AG09309 (cell line): ENCODE measurements at places on chromosomes 2 and 18.
A peak's percentile ranks its signal among the peaks of the same experiment; 100 is the strongest.

- peak; percentile 18 for DNase-seq
These were observed 65.5 kb upstream of the HK2 start for GRCh38 chr2:74768401-74768914.

GRCh38 chr18:74334242-74334893, 18.7 kb downstream of the C18orf63 start:
- DNase-seq = no peak

GRCh38 chr2:224883700-224884099, 158.6 kb downstream of the DOCK10 start:
- no peak for DNase-seq

- no peak for DNase-seq
These were observed 161.5 kb upstream of the KCNJ3 start for GRCh38 chr2:154537024-154537423.

DNA sequence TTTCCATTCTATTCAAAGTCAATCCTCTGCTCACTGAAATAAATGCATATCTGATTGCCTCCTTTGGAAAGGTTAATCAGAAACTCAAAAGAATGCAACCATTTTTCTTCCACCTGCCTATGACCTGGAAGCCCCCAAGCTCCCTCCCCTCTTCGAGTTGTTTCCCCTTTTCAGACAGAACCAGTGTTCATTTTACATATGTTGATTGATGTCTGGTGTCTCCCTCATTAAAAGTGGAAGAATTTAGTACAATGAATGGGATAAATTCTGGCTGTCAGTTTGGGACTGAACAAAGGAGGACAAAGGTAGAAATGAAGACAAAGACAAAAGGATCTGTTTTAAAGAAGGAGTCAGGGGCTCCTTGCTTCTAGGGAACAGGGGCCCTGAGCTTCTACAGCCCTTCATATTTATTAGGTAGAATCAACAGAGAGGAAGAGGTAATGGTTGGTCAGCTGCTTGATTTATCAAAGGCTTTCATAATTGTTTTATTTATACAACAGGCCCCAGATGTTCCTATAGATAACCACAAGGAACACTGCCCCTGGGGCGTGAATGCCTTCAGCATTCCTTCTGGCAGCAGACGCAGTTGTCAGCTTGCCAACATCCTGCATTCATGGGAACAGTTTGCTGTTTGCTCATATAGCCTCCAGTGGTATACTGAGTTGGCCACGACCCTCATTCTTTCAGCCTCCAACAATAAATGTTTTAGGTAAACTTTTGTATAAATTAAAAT, 949.8 kb upstream of the LRATD1 start:
- no peak for DNase-seq

DNA sequence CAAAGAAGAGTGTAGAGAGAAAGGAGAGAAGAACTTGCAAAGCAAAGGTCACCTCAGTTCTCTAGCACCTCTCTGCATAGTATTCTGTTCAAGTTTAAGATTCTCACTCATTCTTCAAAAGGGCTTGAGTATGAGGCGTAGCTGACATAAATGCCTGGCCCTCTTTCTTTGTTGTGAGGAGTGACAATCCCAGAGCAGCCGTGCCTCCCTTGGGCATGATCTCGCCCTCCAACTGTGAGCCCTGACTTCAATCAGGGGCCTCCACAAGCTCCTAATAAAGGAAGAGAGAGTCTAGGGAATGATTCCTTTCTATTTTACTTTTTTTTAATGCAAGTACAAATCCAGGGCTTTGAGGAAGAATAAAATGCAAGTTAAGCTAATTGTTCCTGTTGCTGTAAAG, 402.7 kb downstream of the LRP1B start:
- no peak for DNase-seq

DNA sequence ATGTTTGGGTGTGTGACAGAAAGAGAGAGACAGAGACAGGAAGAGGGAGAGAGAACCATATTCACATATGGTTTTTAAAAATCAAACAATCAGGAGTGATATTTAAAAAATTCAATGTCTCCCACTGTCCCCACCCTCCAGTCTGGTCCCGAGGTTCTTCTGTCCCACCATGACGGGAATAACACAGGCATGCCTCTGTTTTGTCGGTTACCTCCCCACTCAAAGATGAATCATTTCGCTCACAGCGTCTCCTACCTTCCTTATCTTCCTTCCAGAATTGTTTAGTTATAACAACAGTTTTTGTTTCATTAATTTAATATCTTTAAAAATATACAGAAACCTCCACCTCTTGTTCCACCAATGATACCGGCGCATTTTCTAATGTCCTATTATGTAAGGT, 113.0 kb downstream of the KCNF1 start:
- no peak for DNase-seq

DNA sequence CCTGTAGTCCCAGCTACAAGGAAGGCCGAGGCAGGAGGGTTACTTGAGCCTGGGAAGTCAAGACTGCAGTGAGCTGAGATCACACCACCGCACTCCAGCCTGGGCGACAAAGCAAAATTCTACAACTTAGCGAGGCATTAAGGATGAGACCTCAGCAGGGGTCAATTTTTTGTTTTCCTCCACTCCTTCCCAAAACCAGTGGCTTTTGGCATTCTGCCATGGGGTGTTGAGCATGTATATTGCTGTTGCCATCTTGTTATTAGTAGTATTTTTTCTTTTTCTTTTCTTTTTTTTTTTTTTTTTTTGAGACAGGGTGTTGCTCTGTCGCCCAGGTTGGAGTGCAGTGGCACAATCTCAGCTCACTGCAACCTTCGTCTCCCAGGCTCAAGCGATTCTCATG, 8.9 kb upstream of the GIGYF2 start:
- no peak for DNase-seq

DNA sequence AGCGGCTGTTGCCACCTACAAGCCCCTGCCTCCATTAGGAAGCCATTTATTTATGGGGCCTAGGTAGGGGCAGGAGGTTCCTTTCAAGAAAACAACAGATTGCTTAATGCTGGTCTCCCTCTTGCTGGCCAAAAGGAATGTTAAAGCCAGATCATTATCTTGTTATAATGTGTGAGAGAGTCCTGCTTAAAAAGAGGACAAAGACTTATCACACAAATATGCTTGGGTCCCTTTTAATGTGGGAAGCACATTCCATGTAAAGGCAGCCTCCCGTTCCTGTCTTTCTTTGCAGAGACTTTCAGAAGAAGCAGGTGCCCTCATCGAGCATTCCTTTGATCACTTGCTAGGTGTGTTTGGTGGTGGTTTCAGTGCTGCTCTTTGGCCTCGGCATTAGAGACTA, 76.4 kb downstream of the AGAP1 start:
- no peak for DNase-seq

- DNase-seq = no peak
These were observed 68.1 kb upstream of the SPTBN1 start for GRCh38 chr2:54388076-54388475.

DNA sequence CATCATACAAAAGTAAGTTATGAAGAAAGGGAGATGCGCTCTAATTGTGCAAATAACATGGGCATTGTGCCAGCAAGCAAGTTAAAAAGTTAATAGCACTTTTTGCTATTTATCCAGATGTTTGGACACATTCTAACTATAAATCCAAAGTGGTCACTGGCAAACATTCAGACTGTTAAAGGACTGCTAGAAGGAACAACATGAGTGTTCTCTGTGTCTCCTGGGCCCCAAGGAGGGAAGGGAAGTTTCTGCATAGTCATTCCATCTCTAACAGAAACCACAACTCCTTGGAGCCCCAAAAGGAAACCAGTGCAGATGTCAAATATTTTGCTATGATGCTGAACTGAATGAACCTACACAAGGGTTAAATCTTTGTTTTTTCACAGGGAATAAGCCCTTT, 213.3 kb upstream of the HNRNPA3 start:
- DNase-seq = no peak

DNA sequence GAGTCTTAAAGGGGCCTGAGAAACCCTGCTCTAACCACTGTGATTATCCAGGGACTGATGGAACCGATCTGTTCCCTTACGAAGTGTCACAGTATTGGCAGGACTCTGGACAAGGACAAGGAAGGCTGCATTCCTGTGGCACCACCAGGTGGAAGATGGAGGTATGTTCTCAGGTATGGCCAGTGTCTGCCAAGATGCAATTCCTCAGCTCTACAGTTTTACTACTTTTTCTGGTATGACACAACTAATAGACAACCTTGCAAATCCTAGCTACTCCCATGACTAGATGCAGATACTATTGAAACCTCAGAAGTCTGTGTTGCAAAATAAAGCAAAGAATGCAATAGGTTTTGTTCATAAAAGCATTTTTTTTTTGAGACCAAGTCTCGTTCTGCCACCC, 14.6 kb downstream of the RAB31 start:
- no peak for DNase-seq

DNA sequence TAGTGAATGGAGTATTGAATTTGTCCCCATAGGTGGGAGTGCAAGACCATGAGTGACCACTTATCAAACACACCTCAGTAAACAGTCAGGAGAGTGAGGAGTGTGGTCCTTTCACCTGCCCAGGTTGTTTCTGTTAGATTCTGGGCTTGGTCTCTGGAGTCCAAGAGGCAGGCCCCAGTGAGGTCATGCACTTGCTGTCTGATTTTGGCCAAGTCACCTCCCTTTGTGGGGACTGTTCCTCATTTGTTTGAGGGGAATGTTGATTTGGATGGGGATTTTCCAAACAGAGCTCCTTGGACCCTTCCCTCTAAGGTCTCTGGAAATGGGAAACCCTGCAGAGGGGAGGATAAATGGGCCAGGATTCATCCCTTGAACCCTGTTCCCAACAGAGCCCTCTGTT, 7.3 kb downstream of the IL1RN start:
- DNase-seq = no peak

- DNase-seq = no peak
These were observed 386.2 kb downstream of the SOX11 start for GRCh38 chr2:6078414-6078813.
